Stimulated activated CD4-positive, alpha-beta T cell treated with anti-CD3 and anti-CD28 coated beads, Interleukin-1b, Interleukin-23, amount 100 ng/mL, for 1 hour (primary cell): ENCODE measurements at places on chromosomes 4 and X.

GRCh38 chr4:26819026-26819425 lies 41.6 kb upstream of the STIM2 start:
- no peak for DNase-seq

DNA sequence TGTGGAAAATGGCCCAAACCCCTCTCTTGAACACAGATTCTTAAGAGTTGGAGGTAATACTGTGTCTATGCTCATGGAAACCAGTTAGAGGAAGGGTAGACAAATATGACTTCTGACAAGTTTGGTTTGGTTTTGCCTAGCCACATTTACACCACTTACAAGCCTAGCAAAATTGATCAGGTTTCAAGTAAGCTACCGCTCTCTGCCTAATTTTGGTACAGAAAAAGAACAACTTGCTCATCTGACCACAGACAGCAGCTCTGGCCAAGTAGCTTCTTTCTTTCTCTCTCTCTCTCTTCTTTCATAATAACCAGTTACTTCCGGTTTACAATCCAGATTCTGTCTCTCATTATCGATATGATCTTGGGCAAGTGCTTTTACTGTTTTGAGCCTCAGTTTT lies 260.0 kb downstream of the GLUD2 start:
- no peak for DNase-seq

- no peak for DNase-seq
Measured at GRCh38 chr4:89298788-89299152, 8.8 kb downstream of the GPRIN3 start.

GRCh38 chr4:130110189-130110588 lies 1014.2 kb downstream of the C4orf33 start:
- no peak for DNase-seq

DNA sequence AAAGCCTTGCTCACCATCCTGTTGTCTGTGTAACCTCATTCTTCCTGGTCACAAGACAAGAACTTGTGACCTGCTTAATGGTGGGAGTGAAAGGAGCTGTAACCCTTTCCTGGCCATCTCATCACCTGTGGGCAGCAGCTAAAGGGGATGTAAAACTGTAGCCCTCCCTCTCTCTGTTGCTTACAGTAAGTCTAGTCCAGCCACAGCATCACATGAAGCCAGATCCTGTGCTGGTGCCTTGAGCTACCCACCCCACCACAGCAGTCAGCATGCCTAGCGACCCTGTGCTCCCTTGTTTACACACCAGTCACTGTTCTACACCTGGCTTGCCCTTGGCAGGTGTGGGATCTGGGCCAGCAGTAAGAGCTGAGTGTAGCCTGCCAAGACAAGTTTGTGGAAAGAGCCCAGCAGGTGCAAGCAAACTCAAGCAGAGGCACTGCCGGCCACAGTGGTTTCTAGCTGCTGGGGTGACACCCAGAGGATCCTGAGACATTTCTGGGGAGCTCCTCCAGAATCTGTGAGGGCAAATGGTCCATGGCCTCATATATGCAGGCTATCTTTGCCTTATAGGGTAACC lies 41.0 kb downstream of the UGT2B28 start:
- no peak for DNase-seq

- no peak for DNase-seq
Measured at GRCh38 chrX:110847334-110847733, 51.7 kb upstream of the CHRDL1 start.

DNA sequence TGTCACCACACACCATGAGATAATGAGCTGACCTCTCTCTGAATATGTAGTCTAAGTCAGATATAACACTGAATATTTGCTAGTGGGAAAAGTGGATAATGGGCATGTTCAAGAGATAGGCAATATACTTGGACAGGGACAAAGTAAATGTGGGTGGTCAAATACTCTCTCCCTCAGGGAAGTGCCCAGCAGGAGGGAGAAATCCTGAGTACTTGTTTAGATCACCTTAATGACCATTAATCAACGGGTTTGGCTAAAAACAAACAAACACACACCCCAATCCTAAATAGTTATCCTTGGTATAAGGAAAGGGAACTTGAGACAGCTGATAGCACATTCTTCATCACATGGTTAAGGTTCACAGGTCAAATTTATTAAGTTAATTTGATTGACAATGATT lies 933.5 kb downstream of the C4orf33 start:
- DNase-seq: no peak
